Activated CD4-positive, CD25-positive, alpha-beta regulatory T cell treated with anti-CD3 and anti-CD28 coated beads, Interleukin-2, amount 50 U/mL, for 16 hours (primary cell): ENCODE measurements at places on chromosomes 2 and 18.

DNA sequence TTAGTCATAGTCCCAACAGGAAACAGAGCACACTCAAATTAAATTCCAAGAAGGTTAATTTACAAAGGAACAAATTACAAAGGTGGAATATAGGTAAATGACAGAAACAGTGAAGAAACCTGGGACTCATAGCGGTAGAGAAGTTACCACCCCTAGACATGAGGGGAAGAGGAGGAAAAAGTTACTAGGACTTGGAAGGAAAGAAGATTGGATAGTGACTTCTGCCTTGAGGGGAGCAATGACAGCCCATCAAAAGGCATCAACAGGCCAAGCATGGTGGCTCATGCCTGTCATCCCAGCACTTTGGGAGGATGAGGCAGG is 2.4 kb upstream of the PDE11A start:
- no peak for DNase-seq

DNA sequence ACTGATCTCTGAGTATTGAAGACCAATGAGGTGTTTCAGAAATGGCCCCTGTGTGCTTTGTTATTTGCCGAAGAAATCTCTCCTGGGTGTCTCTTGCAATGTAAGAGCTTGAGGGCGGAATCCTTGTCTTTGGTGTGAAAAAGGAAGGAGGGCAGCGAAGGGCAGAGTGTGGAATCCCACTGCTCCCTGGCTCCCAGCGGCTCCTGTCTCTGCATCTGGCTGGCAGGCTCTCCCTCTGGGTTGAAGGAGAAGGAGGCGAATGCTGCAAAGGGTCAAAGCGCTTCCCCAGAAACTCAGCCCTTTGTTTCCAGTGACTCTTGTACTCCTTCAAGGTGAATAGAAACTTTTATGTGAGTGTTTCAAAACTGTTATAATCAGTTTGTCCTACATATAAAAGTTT is 457.5 kb downstream of the CNTNAP5 start:
- no peak for DNase-seq

- no peak for DNase-seq
Measured at GRCh38 chr2:83233781-83234180, 1225.3 kb downstream of the SUCLG1 start.

DNA sequence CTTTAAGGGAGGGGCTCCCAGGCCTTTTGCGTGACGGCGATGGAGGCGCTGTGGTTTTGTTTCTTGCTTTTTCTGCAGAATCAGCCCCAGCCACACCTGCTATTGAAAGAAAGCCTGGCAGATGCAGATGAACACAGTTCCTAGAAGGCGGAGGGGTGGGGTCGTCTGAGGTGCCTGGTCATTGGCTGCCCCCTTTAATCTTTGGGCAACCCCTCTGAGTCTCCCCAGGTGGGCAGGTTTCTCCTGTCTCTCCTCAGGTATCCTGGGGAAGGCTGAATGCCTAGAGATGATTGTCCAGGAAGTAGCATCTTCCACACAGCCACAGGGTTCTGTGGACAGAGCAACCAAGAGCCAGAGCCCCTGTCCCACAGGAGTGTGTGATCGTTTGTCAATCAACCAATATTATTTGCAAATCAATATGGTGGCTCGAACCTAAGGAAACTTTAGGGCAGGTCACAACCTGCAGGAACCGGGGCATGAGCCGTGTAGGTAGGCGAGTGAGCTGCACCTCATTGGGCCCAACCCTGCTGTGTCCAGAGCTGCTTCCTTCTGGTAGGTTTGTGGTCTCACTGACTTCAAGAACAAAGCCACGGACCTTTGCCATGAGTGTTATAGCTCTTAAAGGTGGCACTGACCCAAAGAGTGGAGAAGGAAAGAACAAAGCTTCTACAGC is 104.3 kb downstream of the NDUFA10 start:
- DNase-seq = no peak

GRCh38 chr2:71830497-71831192 is 317.0 kb downstream of the CYP26B1 start:
- DNase-seq = no peak

GRCh38 chr2:157395811-157396210 is 48.1 kb downstream of the CYTIP start:
- DNase-seq = no peak

GRCh38 chr2:112156152-112156986 is 18.2 kb downstream of the FBLN7 start:
- no peak for DNase-seq

GRCh38 chr2:120735746-120736170 is at the start of gene GLI2:
Gene GLI2, plus strand, starts transcription at chr2:120735868. Its CDS starts 61,453 bp downstream, at chr2:120797321.
- no peak for DNase-seq

DNA sequence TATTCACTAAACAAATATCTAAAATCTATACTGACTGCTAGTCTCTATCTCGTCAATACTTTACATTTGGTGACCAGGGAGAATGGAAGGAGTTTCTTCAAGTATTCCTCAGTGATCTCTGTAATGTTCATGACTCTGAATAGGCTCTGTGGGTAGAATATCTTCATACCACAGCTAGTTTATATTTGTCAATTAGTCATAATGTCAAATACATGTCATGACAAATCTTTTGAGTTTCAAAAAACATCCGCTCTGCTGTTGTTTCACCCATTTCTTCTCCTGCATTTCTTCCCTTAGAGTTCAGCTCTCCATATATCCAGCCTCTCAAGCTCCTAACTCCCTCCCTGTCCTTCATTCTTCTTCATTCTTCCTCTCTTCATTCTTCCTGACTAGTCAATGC is 206.5 kb upstream of the FANCL start:
- no peak for DNase-seq

DNA sequence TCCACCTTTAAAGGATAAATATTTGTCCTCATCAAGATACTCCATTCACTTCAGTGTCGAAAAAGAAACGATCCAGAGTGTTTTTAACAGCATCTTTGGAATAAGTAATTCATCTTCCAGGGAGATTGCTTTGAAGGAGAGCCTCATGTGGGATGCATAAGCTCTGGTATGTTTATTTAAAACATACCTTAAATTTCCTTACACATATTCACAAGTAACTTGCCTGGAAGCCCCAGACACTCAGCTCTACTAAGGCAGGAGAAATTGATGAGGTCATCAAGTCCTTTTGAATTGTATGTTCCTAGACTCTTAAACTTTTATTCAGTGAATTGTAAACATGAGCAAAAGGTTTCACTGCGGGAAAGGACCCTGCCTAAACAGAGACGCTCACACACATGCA is 103.0 kb downstream of the CDK15 start:
- DNase-seq = no peak

DNA sequence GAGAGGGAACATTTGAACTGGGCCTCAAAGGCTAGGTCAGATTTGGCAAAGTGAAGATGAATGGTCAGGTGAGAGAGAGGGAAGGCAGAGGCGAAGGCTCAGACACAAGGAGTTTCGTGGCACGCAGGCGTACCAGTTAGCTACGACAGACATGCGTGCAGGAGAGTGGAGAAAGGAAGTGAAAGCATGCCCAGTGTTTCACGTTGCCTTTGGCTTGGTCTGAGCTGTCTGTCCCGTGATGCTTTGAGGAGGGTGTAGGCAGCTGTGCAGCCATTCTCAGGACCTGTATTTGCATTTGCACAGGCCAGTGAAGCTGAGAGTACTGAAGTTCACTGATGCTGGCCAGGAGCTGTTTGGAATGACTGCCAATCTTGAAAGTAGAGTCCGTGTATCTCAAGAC is 69.5 kb downstream of the HNRNPLL start:
- no peak for DNase-seq
